ENCODE measurements at places on chromosomes 11 and 22. TPM values are rescaled to one million over a fixed set of nuclear protein-coding genes. Genes with fewer than 3 reads are reported as not detected.

DNA sequence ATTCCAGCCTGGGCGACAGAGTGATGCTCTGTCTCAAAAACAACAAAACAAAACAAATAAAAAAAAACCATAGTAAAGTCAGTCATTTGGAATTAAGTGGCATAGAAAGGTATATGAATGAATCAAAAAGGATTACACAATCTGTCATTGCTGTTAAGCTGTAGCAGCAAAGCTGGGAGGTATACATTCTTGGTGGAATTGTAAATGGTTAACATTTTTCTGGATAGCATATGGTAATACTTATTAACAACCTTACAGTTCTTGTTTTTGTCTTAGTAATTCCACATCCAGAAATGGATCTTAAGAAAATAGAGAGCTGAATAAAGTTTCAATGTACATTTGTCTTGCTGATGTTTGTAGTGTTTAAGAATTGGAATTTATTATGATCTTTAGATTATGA, 30.0 kb downstream of the DDX10 start:
- no peak for DNase-seq
- H3K4me3 ChIP-seq, result no peak overlapping the region
- no peaks in the 10 kb centered on the region for H3K27me3 ChIP-seq
- H3K27ac ChIP-seq, result no peak overlapping the region

- H3K4me3 ChIP-seq, result no peak overlapping the region
- H3K4me1 ChIP-seq, result no peaks in the 10 kb centered on the region
- H3K36me3 ChIP-seq, result peaks cover 6% of the 10 kb centered on the region
- no peak overlapping the region for H3K27ac ChIP-seq
Measured at GRCh38 chr22:44119669-44120313, 60.9 kb upstream of the PARVG start.

Gene AQP11
- total RNA-seq, result not detected

Gene AGBL2
- 4.4 TPM for total RNA-seq

Gene MFRP
- not detected for total RNA-seq

Gene OR5A1
- total RNA-seq, result not detected

Gene CYP2D6
- total RNA-seq, result 7.4 TPM

DNA sequence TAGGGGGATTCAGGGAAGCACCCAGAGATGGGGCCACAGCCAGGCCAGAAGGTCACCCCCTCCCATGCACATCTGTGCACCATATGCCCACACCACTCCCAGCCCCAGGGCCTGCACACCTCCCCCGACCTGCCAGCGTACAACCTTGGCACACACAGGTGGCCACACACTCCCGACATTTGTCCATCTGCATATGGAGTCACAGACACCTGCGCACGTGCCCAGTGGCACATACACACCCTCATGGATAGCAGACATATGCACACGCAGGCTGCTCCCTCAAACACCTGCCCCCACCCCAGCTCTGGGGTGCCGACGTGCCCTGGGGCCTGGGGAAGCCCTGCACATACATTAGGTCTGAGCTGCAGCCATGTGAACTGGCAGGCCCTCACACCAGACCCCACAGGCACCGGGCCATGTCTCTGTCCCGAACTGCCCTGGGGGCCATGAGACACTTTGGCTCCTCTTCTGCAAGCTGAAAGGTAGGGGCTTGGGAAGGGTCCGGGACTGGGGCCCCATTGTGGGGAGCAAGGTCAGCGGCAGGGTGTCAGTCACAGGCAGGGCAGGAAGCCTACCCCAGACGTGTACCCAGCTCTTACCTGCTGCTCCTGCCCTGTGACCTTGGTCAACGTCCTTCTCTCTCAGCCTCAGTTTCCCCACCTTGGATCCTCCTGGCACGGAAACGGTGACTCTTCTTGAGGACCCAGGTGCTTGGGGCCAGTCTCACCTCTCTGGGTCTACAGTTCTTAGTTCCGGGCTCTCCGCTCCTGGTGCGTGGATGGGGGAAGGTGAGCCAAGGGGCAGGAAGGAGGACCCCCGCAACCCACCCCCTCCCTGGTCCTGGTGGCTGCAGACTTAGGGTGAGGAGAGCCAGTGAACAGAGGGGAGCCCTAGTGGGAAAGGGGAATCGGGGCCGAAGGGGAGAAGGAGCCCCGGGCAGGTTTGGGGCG, 579 bp upstream of the CABP7 start:
- no peak for DNase-seq
- no peak overlapping the region for H3K27ac ChIP-seq
- H3K4me3 ChIP-seq, result no peak overlapping the region
- H3K36me3 ChIP-seq, result no peaks in the 10 kb centered on the region
- peaks cover 28% of the 10 kb centered on the region for H3K27me3 ChIP-seq

GRCh38 chr11:10488934-10489691, 34.0 kb downstream of the AMPD3 start:
- DNase-seq, result no peak
- H3K4me3 ChIP-seq, result no peak overlapping the region
- peaks cover 88% of the 10 kb centered on the region for H3K36me3 ChIP-seq
- peaks cover 5% of the 10 kb centered on the region for H3K4me1 ChIP-seq
- H3K27me3 ChIP-seq, result no peaks in the 10 kb centered on the region
- H3K27ac ChIP-seq, result no peak overlapping the region

DNA sequence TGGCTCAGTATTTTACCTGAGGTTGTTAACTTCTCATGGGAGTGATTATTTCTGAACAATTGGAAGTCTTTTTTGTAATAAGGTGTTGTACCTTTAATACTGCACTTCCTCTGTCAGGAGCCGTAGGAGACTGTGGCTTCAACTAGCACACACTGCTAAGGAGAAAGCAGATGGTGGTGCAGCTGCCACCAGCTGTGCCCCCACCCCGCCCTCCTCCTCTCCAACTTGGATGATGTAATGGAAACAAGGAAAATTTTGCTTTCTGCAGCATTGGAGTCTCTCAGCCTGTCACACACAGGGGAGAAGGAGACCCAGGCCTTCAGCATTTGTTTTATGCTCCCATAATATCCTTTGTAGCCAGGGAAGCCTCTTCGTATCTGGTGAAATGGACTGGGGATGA, 91.2 kb downstream of the TEAD1 start:
- no peak overlapping the region for H3K4me3 ChIP-seq
- H3K27ac ChIP-seq, result no peak overlapping the region
- DNase-seq, result no peak

DNA sequence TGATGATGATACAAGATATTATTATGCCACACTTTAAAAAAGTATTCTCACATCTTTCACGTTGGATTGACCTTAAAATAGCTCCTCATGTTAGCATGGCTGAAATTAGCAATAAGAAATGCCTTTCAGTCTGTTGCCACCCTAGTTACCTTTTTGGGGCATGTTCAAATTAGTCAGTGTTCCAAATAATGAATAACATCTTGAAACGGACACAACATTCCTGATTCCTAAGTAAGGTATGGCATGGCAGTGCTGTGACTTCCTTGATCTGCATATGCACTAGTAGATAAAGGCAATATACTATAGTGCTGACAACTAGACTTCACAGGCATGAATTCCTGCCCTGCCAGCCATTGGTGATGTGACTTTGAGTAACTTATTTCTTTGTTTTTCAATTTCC, 914.5 kb downstream of the METTL15 start:
- DNase-seq, result no peak
- no peak overlapping the region for H3K4me3 ChIP-seq
- H3K27me3 ChIP-seq, result no peaks in the 10 kb centered on the region
- H3K4me1 ChIP-seq, result no peaks in the 10 kb centered on the region
- no peak overlapping the region for H3K27ac ChIP-seq

Gene CNIH2
- total RNA-seq, result 4.1 TPM

Gene KCNJ5
- not detected for total RNA-seq

GRCh38 chr11:134905928-134906327, 493.9 kb upstream of the B3GAT1 start:
- H3K27ac ChIP-seq, result no peak overlapping the region
- no peaks in the 10 kb centered on the region for H3K4me1 ChIP-seq
- H3K4me3 ChIP-seq, result no peak overlapping the region
- no peaks in the 10 kb centered on the region for H3K36me3 ChIP-seq
- DNase-seq, result no peak

Gene PRRG4
- not detected for total RNA-seq

DNA sequence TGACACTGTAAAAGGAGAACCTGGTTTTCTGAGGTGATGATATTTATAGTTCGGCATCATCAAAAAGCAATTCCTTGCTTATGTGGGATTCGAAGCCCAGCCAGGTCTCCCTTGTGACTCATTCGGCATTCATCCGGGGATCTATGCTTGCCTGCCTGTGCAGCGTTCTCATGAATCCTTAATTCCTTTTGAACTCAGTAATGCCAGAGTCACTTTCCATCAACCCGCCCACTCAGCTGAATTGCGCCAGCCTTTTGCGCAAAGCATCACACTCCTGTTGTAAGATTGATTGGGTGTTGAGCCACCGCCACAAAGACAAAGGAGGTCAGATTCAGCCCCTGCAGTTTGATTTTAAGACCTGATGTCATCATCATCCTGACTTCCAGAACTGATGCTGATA, 128.6 kb downstream of the SLC17A6 start:
- H3K27me3 ChIP-seq, result no peaks in the 10 kb centered on the region
- no peaks in the 10 kb centered on the region for H3K36me3 ChIP-seq
- no peak overlapping the region for H3K4me3 ChIP-seq
- no peak for DNase-seq
- no peak overlapping the region for H3K27ac ChIP-seq

Gene SPON1
- total RNA-seq, result 2.2 TPM
